ENCODE measurements at places on chromosomes 13 and 19.

DNA sequence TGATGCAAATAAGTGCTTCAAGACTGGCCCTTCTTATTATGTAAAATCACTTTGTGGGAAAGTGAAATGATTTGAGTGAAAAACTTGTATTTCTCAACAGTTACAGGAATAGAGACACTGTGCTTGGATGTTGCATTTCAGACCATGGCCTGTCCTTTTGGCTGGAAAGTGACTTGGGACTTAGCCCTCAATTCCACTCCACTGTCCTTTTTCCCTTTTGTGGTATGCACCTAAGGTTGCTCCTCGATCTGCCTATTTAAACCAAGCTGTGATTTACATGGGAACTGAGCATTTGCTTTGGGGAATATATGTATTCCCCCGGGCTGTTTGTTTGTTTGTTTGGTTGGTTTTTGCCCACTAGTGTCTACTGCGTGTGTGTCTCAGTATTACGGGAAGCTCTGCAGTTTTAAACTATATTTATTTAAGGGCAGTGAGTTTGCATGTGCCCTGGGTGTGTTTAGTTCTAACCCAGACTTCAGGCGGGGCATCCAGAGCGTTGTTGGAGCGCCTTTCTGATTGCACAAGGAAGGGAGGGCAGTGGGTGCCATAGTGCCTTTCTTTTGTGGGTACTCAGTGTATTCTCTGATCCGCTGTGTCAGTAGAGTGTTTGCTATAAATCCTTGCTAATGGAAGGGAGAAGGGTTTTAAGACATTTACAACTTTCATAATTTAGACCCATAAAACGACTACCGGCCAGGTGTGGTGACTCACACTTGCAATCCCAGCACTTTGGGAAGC lies 18.2 kb upstream of the RNF113B start:
- DNase-seq: no peak

DNA sequence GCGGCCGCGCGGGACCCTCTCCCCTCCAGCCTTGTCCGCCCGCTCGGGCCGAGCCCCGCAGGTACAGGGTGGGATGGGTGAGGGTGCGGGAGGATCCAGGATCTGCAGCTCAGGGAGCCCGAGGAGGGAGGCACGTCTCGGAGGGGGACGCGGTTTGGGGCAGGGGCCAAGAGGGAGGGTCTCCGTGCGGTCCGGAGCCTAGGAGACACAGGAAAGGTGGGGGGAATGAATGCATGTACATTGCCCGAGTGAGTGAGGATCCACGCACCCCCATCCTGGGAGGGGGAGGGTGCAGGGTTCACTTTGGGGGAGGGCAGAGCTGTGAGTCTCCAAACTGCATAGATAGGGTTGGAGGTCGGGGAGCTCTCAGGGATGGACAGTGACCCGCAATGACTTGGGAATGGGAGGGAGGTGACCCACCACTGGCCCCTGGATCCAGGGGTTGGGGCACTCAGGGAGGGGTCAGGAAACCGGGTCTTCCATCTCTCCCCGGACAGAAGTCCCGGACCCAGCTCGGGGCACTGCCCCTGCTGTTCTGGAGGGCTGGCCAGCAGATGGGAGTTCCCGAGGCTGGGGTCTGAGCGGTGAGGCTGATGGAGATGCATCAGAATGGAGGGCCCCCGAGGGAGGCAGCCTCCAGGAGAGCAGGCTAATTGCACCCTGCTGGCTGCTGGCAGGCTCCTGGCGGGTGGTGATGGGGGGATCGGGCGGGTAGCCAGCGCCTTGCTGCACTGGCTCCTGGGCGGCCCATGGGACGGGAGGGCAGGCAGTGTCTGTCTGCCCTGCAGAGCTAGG lies 547 bp downstream of the KCNN1 start:
- no peak for DNase-seq

- no peak for DNase-seq
Observed at GRCh38 chr19:45355402-45355801, 14.9 kb downstream of the KLC3 start.

DNA sequence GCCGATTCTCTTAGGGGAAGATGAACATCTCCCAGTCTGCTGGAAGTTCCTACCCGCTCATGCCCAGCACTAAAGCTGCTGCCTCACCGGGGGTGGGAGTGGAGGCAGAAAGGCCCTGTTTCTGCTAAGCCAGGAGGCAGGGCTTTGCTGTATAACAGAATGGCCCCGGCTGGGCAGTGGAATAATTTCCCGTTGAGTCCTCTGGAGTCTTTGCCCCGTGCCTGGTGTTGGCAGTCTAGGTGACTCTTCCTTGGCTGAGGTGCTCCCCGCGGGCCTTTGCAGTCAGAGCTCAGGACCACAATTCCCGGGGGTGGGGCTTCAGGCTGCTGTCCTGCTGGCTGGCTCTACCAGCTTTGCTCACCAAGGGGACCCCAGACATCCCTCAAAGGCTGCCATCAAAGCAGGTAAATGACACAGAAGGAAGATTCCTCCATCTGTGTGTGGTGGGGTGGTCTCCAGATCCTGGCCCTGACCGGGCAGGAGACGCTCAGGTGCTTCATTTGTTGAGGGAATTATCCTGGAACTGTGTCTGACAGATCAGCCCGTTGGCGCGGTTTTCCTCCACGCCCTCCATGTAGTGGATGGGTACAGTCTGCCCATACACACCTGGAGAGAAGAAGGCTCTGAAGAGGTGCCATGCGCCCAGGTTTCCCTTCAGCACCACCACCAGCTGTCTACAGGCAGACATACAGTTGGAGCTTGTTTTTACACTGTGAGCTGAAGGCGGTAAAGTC lies 209.9 kb downstream of the TEX29 start:
- no peak for DNase-seq

- DNase-seq: no peak
Observed at GRCh38 chr19:29677001-29677817, 11.9 kb downstream of the PLEKHF1 start.

GRCh38 chr13:50215399-50215798 lies 200.2 kb downstream of the KCNRG start:
- no peak for DNase-seq

GRCh38 chr19:28715157-28715556 lies 497.8 kb downstream of the UQCRFS1 start:
- DNase-seq: no peak

DNA sequence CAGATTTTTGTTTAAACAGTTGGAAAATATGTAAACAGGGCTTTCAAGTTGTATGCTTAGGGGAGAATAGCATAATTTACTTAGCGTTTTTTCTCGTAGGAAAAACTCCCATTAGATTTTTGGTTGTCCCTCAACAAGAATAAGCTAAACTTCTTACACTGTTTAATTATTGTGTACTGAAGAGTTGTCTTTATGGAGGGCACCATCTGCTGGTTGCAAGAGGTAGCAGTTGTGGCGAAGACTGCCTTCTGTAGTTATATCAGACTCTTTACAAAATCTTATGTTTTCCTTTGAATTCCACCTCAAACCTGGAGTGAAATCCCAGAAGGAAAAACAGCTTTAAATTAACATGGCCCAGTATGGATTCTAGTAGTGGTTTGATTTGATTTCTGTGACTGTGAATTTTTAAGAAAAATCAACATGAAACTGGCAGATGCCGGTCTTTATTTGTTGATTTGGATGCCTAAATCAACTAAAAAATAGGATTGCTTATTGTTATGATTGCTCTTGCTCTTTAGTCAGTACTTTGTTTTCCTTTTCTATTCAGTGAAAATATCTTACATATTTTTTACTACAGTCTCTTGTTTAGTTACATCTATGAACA lies 53.4 kb downstream of the PDS5B start:
- DNase-seq: peak; percentile 47

GRCh38 chr19:10553943-10554381 lies 10.3 kb downstream of the ATG4D start:
- peak; percentile 70 for DNase-seq

GRCh38 chr13:26541041-26541440 lies 16.4 kb upstream of the WASF3 start:
- DNase-seq: no peak

DNA sequence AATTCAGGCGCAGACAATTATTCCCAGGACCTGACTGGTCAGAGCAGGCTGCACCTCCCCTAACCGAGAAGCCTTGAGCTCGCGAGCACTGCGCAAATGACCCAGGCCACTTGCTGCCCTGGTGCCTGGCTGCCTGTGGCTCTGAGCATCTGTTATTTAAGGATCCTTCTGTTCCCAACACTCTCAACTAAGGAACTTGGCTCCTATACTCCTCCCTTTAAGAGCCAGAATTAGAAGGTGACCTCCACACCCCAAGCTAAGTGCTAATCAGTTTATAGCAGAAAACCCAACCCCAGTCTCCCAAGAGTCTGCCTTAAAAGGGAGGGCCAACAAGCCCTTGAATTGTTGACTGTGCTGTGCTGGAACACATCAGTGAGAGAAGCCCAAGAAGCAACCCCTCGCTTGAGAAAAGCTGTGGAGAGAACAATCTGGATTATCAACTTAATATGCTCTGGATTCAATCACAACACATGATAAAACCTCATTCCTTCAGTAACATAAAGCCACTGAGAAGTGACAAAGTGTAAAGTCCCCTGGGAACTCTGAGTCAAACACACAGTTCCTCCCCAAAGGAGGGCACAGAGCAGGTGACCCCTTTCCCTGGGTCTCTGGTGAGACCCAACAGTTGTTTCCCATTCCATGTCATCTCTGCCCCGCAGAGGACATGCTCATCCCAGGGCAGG lies 14.6 kb downstream of the AKAP8L start:
- DNase-seq: no peak

All from effector memory CD8-positive, alpha-beta T cell (primary cell).